ELR (cell line): ENCODE measurements at places on chromosomes 7 and 10.

- peak; percentile 52 for DNase-seq
These were observed 47.2 kb downstream of the KIF11 start for GRCh38 chr10:92640107-92640506.

DNA sequence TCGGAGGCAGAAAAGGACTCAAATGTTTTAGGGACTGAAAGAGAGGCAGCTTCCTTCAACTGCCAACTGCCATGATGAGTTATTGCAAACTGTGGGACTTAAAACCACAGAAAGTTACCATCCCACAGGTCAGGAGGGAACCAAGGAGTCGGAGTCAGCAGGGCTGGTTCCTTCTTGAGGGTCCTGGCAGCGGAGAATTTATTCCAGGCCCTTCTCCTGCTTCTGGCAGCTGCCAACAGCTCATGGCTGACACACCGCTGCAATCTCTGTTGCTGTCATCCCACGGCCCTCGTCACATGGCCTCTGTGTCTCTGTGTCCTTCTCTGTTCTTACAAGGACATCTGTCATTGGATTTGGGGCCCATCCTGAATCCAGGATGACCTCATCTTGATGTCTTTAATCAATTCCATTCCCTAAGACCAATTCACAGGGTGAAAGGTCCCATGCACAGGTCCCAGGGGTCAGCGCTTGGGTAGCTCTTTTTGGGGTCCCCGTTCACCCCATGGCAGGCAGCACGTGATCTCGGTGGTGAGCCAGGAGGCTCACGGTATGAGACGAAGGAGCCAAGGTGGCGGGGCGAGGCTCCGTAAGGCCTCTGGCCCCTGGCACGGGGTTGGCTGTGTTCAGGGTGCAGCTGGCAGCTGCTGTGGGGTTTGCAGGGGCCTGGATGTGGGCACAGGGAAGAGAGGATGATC lies 27.4 kb upstream of the PSMG3 start:
- no peak for DNase-seq

GRCh38 chr10:3564346-3565002 lies 220.5 kb downstream of the KLF6 start:
- DNase-seq, result no peak

DNA sequence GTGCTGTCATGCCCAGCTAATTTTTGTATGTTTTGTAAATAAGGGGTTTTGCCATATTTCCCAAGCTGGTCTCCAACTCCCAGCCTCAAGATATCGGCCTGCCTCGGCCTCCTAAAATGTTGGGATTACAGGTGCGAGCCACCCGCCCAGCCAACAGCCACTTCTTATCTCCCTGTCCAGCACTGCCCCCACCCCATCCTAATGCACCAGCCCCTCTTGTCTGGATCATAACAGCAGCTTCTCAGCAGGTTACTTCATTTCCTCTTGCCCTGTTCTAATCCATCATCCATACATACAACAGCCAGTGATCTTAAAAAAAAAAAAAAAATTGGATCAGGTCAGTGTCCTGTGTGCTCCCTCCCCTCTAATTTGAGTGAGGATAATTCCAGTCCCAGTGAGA lies 12.8 kb upstream of the FRAT2 start:
- DNase-seq, result no peak

DNA sequence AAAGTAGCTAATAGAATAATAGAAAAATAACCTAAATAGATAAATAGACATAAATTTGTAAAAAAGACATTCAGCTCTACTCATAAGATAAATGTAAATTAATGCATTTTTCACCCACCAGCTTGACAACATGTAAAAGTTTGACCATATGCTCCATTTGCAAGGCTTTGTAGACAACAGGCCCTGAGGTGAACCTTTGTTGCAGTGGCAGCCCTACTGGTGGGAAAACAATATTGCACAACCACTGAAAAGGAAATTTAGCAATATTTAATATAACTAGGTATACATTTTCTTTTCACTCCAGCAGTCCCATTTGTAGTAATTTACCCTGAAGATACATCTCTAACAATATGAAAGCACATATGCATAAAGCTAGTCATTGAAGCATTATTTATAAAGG lies 39.0 kb upstream of the ADRA2A start:
- peak; percentile 25 for DNase-seq
